ENCODE measurements at places on chromosomes 1 and 21. TPM values are rescaled to one million over a fixed set of nuclear protein-coding genes. Genes with fewer than 3 reads are reported as not detected.

RXFP4 gene
- total RNA-seq = not detected

SMYD3 gene
- 13.8 TPM for total RNA-seq

ACTA1 gene
- 0.18 TPM for total RNA-seq

S100A14 gene
- 0.45 TPM for total RNA-seq

PBXIP1 gene
- total RNA-seq = 14.4 TPM

SLC45A1 gene
- total RNA-seq = 3.0 TPM

LAX1 gene
- total RNA-seq = not detected

B3GALT2 gene
- not detected for total RNA-seq

DIPK1A gene
- total RNA-seq = 9.7 TPM

SPATA45 gene
- not detected for total RNA-seq

EPHB2 gene
- total RNA-seq = 49.1 TPM

SUSD4 gene
- total RNA-seq = 0.34 TPM

IGSF5 gene
- total RNA-seq = not detected

CNST gene
- 8.1 TPM for total RNA-seq

FAM177B gene
- total RNA-seq = not detected

NIT1 gene
- total RNA-seq = 31.4 TPM

PTGFRN gene
- 15.5 TPM for total RNA-seq

FABP3 gene
- total RNA-seq = not detected

ERICH3 gene
- not detected for total RNA-seq

LENEP gene
- not detected for total RNA-seq

Data from A549 treated with RU486 at 1 μM for 4 hours (cell line).